ENCODE measurements at places on chromosomes 16 and 17.

GRCh38 chr16:56672761-56673536 is 3.3 kb downstream of the MT1H start:
- no peak for DNase-seq

- no peak for DNase-seq
Measured at GRCh38 chr17:6755731-6756184, at the start of gene XAF1. Gene XAF1 (plus strand): TSS chr17:6756046. CDS start chr17:6756079, 33 bp downstream.

DNA sequence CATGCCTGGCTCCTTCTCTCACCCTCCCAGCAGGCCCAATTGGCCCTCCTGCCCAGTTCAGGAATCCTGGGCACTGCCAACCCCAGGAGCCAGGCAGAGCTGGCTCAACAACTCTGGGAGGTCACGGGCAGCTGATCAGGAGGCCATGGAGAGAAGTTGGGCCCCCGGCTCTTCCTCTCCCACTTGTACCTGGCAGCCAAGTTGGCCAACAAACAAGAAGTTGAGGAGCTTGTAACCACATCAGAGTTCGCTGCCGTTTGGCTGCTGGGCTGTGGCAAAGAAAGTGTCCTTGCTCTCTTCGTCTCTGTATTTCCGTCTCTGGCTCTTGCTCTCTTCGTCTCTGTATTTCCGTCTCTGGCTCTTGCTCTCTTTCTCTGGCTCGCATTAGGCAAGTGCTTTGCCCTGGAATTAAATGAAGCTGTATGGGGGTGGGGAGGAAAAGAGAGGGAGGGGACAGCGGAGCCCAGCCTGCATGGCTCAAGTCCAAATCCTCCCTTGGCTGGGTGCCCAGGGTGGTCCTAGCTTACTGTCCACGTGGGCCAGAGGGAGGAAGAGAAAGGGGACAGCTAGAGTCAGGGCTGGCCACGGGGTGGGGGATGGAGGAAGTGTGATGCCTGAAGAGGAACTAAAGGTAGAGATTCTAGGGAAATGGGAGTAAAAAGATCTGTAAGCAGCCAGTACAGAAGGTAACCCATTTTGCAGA is 7.8 kb upstream of the TMEM132E start:
- no peak for DNase-seq

DNA sequence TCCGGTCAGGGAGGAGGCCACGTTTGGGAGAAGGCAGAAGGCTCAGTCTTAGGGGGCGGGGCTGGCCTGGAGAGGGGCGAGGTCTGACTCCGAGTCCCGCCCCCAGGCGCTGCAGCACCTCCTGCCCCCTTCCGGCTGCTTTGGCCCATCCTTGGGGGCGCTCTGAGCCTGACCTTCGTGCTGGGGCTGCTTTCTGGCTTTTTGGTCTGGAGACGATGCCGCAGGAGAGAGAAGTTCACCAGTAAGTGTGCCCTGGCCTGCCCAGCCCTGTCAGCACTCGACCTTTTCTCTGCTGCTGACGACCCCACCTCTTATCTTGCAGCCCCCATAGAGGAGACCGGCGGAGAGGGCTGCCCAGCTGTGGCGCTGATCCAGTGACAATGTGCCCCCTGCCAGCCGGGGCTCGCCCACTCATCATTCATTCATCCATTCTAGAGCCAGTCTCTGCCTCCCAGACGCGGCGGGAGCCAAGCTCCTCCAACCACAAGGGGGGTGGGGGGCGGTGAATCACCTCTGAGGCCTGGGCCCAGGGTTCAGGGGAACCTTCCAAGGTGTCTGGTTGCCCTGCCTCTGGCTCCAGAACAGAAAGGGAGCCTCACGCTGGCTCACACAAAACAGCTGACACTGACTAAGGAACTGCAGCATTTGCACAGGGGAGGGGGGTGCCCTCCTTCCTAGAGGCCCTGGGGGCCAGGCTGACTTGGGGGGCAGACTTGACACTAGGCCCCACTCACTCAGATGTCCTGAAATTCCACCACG is 1.5 kb downstream of the TNFRSF12A start:
- no peak for DNase-seq

DNA sequence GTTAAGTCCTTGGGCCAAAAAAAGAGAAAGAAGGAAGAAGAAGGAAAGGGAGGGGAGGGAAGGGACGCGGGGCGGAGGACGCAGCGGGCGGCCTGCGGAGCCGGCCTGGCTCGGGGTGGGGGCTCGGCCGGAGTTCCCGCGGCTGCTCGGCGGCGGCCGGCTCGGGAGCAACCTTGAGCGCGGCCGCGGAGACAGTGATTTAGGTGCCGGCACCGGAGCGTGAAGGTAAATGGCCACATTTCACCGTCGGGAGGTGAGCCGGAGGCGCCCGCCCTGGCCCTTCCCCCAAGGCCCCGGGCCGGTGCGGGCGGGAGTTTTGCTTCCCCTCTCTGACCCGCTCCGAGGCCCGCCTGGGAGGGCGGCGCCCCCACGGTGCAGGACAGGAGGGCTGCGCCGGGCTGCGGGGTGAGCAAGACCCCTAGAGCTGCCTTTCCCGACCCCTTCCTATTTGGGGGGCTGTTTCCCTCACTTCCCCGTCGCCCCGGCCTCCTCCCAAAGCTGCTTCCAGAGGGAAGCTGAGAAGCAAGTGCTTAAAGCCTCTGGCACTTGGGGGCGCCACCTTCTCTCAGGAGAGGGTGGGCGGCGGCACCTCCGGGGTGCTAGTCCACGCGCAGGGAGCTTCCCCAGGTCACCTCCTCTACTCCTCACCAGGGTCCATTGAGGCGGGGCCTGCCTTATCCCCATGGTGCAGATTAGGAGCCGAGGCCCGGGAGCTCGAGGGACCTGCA is 56.5 kb downstream of the MRM1 start:
- DNase-seq, result no peak

- no peak for DNase-seq
Measured at GRCh38 chr16:55543472-55543871, 23.0 kb upstream of the CAPNS2 start.

DNA sequence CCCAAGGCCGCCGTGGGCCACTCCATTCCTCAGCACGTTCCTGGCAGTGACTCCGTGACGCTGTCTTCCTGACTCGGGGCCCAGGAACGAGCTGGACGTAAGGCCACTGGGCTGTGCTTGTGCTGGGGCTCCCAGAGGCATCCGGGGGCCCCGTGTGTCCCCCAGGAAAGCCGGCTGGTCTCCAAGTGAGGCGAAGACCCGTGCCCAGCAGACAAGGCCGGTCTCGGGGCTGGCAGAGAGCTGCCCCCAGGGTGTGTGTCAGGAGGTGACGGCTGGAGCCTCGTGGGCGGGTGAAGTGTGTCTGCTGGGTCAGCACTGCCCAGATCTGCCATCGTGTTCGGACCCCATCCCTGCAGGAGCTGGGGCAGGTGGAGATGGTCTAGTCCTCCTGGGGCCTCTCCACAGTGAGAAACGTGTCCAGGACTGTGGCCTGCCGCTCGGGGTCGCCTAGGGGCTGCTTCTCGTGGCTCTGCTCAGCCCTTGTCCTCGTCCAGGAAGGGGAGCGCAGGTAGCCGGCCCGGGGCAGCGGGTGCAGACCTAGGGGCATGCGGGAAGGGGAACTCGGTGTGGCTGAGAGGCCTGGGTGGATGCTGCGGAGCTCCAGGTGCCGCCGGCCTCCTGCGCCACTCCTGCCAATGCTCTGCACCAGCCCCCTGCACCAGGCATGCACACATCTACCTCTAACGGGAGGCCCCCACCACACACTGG is 13.1 kb downstream of the DBNDD1 start:
- DNase-seq, result no peak

DNA sequence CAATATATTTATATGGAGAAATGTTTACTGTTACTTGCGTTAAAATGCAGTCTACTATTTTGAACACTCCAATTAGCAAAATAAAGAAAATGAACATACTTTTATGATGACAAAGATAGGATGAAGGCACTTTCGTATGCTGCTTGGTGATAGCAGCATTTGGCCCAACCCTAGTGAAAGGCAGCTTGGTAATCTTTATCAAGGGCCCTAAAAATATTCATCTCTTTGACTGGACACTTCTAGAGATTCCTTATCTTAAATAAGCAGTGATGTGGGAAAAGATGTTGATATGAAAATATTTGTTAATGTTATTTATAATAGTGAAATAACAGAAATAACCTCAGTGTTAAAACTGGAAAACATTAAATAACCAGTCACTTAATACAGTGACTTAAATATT is 79.4 kb downstream of the NF1 start:
- DNase-seq, result no peak

DNA sequence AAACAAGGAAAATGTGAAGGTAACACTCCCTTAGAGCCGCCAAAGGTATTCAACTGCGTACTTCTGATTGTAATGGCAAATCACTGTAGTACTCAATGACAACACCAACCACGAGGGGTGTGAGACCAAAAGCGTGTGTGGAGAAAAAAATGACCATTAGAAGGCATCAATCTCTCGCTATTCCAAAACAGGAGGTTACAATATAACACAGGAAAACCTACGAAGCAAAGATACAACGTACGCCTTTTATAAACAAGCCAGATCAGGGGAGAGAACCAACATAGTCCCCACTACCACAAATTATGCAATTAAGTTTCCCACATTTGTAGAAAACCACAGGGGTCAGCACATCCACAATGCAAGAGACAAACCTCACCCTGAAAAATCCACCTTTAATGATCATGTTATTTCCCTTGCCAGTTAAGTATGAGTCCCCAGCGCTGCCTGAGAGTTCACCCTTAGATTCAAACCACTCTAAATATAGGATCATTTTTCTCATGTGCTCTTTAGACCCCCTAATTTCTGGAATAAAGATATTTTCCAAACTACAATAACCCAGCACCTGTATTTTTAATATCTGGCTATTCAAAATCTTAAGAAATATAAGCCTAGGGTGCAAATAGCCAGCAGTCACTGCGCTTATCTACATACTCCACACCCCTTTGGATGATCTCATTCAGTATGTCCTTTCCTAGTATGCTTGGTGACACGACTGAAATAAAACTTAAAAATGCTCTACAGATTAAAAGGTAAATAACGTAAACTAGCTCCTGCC is 12.4 kb downstream of the TEX14 start:
- no peak for DNase-seq

DNA sequence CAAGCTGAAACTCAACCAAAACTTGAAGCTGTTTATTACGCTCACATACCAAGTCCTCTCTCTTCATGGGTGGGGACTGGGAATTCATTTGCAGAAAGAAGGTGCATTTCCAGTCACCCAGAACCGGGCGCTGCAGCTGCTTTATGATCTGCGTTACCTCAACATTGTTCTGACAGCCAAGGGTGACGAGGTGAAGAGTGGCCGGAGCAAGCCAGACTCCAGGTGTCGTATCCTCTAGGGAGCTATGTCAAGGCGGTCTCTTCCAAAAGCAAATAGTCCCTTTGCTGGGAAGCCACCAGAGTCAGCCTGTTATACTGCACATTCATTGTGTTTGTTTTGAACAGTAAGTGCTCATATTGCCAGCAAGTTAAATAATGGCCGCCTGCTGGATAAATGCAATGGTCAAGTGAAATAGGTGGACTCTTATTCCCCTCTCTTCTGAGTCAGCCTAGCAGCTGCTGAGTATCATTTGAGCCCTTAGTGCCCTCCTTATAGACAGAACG is 12.7 kb downstream of the COG1 start:
- no peak for DNase-seq

DNA sequence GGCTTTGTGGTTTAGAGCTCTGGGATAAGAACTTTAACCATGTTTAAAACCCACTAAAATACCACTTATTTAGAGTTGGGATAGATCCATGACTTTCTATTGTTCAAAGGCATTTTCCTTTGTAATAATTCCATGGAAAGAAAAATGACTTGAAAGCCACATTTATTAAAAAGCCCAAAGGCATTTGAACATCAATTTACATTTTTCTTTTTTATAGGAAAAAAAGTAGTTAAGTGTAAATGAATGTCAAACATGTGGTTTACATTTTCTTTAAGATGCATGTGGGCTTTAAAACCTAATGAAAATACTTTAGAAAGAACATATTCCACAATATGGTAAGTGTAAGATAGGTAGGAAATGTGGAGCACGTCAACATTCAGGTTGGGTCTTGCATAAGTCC is 443.2 kb downstream of the TOX3 start:
- no peak for DNase-seq

- DNase-seq, result peak; percentile 56
Measured at GRCh38 chr17:78484271-78485246, 92.6 kb downstream of the DNAH17 start.

- no peak for DNase-seq
Measured at GRCh38 chr17:13323990-13324389, 277.7 kb downstream of the HS3ST3A1 start.

DNA sequence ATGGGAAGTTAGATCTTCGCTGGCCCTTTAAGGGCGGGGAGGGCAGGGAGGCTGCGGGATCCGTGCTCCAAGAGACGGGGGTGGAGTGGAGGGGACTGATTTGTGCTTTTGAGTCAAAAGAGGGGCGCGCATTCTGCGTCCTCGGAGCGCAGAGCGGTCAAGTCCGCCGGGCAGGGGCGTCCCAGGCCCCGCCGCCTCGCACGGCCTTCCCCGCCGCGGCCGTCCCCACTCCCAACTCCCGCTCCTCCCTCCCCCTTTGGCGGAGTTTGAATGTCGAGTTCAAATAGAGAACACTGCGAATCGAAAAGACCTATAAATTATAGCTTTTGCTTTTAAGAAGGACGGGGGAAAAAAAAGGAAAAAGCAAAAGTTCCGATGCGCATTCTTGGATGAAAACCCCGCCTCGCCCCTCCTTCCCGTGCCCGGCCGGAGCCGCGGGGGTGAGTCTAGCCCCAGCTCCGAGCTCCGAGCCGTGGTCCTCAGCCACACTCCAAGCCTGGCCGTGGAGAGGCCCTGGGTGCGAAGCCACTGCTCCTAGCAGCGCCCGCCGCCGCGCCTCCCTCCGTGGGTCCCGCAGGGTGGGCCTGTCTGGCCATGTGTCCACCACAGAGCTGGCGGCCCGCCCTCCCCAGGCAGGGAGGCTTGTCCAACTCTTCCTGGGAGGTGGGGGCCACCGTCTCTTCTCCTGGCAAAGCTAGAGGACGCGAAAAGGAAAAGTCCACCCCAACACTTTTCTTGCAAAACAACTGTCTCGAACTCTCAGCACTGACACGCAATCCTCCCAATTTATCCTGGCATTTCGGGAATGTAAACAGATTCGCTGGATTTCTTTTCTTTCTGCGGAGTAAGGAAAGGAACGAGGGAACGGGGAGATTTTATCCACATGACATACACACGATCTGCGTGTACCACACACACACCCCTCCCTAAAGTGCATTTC is 3.6 kb downstream of the CBX8 start:
- no peak for DNase-seq

- no peak for DNase-seq
Measured at GRCh38 chr17:21302711-21303425, 18.4 kb downstream of the MAP2K3 start.

GRCh38 chr17:68701046-68701445 is 99.9 kb upstream of the FAM20A start:
- DNase-seq, result no peak

GRCh38 chr16:75566758-75567255 is 628 bp downstream of the GABARAPL2 start:
- no peak for DNase-seq
